ENCODE measurements at places on chromosomes 2 and 18.
A peak's percentile ranks its signal among the peaks of the same experiment; 100 is the strongest.

- DNase-seq = no peak
These were observed 7.3 kb upstream of the CXCR4 start for GRCh38 chr2:136125236-136125635.

DNA sequence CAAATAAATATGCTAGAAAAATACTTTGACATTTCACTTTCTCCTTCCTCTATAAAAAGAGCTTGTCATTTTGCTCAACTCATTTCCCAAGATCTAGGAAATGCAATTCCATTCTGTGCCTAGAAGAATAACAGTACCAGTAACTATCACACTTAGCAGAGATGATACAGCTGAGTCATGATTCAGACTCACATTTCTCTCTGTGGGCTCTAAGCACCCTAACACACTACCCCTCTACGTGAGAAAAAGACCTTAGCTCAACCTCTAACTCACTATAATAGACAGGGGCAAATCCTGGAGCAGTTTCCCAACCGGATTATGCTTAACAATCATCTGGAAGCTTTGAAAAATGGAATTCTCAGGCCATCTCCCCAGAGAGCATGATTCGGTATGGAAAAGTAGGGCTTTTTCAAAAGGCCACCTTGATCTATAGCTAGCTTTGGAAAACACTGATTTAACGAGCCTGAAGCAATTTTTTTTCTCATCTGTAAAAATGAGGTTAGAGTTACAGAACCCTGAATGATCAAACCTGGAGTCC is 1312.3 kb upstream of the PIK3C3 start:
- no peak for DNase-seq

GRCh38 chr18:25230658-25231326 is 121.2 kb downstream of the ZNF521 start:
- DNase-seq = no peak

DNA sequence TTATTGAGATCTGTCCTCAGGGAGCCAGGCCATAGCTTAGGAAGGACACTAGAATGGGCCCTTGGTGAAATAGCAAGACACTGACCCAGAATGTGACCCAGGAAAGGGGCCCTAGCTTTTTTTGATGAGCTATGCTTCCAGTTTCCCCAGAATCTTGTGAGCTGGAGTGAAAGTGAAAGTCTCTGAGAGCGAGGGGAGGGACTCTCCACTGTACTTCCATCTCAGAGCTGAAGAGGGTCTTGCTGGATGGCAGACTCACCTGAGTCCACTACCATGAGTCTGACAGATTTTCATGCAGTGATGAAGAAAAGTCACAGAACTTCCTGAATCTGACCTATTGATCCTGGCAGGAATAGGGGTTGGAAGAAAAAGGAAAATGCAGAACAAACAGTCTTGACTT is 3.1 kb downstream of the ARHGAP25 start:
- peak; percentile 30 for DNase-seq

DNA sequence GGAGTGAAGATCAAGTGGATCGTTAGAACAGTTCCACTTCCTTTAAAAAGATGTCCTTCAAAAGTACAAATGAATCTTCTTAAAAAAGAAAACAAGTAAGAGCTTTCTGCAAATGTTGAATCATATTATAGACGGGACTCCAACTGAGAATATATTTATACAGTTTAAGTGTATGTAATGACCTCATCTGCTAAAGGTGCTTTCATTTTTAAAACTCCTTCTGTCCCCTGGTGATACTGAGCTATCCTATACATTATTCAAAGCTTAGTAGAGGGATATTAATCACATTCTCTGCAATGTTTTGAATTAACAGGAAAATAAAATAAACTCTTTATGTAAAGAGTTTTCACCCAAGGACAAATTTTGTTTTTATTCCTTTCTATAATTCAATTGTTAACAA is 420.7 kb upstream of the SLC8A1 start:
- no peak for DNase-seq

- no peak for DNase-seq
These were observed 77.6 kb downstream of the ASB1 start for GRCh38 chr2:238504181-238504931.

DNA sequence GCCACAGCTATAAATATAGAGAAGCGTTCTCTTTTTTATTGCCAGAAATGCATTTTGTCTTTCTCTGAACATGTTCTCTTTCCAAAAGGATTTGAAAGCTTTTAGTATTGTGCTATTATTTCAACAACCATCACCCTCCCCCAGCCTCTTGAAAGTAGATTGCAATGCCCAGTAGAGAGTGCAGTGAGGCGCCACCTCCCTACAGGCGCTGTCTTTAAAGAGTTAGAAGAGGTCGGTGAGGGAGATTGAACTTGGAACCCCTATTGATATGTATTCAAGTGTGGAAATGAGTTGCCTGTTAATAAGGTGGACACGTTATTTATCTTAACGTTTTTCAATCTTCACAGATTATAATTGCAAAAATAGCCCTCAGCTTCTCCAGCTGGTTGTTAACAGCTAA is 360.3 kb downstream of the LRP1B start:
- DNase-seq = no peak

DNA sequence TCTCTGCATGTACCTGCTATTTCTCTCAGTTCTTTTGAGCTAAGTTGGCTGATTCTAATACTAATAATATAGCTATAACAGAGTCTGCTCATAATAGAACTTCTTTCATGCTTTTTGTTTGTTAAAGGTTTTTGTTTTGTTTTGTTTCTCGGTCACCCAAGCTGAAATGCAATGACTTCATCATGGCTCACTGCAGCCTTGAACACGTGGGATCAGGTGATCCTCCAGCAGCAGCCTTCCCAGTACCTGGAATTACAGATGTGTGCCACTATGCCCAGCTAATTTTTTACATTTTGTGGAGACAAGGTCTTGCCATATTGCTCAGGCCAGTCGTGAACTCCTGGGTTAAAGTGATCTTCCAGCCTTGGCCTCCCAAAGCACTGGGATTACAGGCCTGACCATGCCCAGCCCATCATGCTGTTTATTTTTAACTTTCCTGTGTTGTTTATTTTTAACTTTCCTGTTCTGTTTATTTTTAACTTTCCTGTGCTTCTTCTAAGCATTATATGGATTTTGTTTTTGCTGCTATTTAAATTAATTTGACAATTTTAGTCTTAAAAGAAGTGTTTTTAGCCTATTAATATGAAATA is 763.8 kb upstream of the CDH7 start:
- DNase-seq = no peak

Data from activated CD4-positive, alpha-beta T cell treated with anti-CD3 and anti-CD28 coated beads for 4 hours (primary cell).